ENCODE measurements at places on chromosomes 1 and 21.
A peak's percentile ranks its signal among the peaks of the same experiment; 100 is the strongest.

DNA sequence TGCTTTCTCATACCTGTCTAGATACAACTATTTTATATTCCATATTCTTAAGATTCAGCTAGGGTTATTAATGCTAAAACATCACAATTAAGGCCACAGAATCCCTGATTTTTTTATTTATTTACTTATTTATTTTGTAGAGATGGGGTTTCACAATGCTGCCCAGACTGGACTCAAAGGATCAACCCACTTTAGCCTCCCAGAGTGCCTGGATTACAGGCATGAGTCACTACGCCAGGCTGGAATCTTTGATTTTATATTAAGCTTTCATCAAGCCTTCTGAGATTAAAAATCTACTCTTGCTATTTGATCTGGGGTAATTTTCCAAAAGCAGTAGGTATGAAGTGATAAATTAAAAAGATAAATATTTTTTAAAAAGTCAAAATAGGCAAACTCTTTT, 38.9 kb downstream of the MCOLN2 start:
- DNase-seq: no peak

DNA sequence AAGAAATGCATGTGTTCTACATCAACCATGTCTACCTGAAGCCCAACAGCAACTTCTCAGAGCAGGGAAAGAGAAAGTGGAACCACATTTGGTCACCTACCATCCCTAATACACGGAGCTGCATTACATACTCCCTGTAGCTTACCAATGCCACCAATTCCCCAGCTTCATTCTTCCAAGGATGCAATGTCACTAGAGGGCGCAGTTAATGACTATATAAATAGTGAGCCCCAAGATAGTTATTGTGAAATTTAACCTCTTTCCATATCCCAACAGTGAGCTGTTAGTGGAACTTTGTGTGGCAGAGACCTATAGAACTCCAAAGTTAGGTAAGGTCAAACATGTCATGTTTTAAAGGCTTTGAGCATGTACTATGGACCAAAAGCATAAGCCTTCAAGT, 618.3 kb downstream of the SMYD3 start:
- DNase-seq: peak; percentile 3

- DNase-seq: no peak
Measured at GRCh38 chr1:37177230-37177864, 143.0 kb upstream of the GRIK3 start.

DNA sequence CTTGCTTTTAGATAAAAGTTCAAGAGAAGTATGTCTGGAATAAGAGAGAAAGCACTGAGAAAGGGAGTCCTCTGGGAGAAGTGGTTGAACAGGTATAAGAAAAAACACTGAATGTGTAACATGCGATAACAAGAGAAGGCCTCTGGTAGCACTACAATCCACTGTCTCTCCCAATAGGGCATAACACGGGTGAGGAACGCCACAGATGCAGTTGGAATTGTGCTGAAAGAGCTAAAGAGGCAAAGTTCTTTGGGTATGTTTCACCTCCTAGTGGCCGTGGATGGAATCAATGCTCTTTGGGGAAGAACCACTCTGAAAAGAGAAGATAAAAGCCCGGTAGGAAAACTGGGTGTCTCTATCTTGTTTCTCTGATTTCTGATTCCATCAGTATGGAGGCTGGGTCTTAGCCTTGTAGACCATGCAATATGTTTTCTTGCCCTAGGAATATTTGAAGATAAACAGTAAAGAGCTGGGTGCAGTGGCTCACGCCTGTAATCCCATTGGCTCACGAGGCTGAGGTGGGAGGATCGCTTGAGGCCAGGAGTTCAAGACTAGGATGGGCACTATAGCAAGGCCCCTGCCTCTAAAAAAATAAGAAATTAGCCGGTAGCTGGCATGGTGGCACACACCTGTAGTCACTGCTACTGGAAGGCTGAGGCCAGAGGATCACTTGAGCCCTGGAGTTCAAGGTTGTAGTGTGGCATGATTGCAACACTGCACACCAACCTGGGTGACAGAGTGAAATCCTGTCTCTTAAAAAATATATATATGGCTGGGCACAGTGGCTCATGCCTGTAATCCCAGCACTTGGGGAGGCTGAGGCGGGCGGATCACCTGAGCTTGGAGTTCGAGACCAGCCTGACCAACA, 40.4 kb downstream of the DAP3 start:
- DNase-seq: peak; percentile 18

GRCh38 chr1:230232371-230232771, 165.3 kb downstream of the GALNT2 start:
- DNase-seq: no peak

DNA sequence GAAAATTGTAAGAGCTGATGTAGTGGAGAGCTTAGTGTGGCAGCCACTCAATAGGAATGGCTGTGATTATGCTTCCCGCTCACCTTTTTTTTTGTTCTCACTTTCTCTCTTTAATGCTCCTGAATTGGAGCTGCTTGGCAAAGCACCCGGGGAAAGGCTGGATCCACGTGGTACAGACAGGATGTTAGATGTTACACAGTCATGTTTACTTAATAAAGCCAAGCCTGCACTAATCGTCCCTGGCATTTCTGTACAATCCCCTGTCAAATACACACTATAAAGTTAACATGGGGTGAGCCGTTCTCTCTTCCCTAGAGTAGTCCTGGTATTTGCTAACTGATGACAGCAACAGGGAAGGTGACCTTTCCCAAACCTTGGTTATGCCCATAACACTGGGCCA, 187.8 kb downstream of the ZSCAN20 start:
- no peak for DNase-seq

- no peak for DNase-seq
Measured at GRCh38 chr1:222042120-222042519, 300.2 kb upstream of the DUSP10 start.

- no peak for DNase-seq
Measured at GRCh38 chr21:16509476-16509875, 779.7 kb downstream of the USP25 start.

GRCh38 chr1:224542783-224543440, 73.2 kb upstream of the CNIH3 start:
- peak; percentile 10 for DNase-seq

- DNase-seq: no peak
Measured at GRCh38 chr1:204123376-204123775, 28.5 kb downstream of the ETNK2 start.

- DNase-seq: no peak
Measured at GRCh38 chr21:29928537-29928936, 11.3 kb downstream of the GRIK1 start.

DNA sequence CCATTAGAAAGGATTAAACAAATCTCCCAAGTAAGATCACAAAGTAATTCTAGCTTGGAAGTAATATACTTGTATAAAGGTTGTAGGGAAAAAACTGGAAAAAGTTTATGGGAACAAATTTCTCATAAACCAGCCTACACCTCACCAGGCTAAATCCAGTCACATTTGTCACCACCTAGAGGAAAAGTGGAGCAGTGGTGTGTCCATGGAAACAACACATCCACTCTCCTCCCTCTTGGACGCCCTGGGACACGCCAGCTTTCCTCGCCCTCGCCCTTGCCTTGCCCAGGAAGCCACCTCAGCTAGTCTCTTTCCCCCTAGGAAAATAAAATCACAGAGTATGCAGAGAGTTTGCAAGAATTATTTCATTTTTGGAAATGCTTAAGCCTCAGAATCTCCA, 2.2 kb downstream of the PALMD start:
- DNase-seq: no peak

- DNase-seq: no peak
Measured at GRCh38 chr1:213692321-213692720, 295.5 kb upstream of the PROX1 start.

DNA sequence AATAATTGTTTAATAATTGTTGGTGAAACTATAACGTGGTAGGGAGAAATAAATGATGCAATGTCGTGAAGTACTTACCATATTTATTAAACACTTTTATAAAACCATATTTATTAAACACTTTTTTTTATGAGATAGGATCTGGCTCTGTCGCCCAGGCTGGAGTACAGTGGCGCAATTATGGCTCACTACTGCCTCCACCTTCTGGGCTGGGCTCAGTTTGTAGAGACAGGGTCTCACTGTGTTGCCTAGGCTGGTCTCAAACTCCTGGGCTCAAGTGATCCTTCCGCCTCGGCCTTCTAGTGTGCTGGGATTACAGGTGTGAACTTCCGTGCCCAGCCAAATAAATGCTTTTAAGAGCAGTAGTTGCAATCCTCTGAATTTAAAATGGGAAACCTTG, 76.0 kb upstream of the PGD start:
- no peak for DNase-seq

DNA sequence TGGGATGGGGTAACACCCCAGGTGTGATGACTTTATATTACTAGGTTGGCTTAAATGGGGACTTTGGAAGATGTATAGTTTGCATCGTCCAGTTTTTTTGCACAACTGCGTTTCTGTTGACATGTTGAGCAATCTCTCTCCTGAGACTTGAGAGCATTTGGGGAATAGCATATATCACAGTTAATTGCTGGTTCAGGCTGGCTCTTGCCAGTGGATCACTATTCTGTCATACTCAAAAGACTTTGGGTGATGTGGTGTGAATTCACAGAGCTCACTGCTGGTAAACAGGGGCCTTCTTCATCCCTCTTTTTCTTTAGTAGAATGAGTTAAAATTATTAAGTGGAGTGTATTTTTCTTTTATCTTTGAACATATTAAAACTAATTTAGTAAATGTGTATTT, 44.3 kb downstream of the LHX9 start:
- no peak for DNase-seq

- DNase-seq: peak; percentile 76
Measured at GRCh38 chr1:151594143-151594625, 17.7 kb upstream of the SNX27 start.

GRCh38 chr21:39216290-39216689, 33.0 kb upstream of the PSMG1 start:
- DNase-seq: no peak

GRCh38 chr1:67647036-67647798, 37.8 kb upstream of the GADD45A start:
- no peak for DNase-seq

GRCh38 chr1:161885003-161885402, 118.9 kb downstream of the ATF6 start:
- DNase-seq: no peak

DNA sequence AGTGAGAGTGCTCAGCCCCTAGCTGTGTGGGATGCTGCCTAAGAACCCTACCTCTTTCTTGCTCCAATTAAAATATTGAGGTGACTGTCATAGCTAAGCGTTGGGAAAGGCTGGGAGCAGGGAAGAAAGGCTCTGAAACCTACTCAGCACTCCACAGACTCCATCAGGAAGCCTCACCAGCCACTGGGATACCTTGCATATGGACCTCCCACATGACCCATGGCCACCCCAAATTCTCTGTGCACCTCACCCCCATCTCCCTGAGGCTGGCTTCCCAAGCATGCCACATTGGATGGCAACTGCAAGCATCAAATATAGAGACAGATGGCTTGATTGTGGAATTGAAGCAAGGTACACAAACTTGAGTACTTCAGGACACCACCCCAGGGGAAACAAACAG, 41.8 kb downstream of the FLVCR1 start:
- no peak for DNase-seq

DNA sequence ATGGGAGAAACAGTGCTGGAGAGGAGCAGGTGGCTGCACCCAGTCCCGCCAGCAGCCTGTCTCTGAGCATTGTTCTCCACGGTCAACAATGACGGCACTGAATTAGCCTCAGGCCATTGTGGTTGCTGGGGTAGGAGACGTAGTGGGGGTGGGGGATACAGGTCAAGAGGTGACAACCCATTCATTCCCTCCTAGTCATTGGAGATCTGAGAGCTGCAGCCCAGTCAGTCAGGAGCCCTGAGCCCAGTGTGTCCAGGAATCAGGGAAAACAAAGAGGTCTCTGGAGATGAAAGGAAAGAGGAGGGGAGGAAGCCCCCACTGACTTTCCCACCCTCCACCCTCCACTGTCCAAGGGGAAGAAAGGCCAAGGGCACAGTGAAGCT, 15.3 kb downstream of the SMIM12 start:
- no peak for DNase-seq

- no peak for DNase-seq
Measured at GRCh38 chr1:153793973-153794615, 18.9 kb downstream of the SLC27A3 start.

- DNase-seq: no peak
Measured at GRCh38 chr1:54110996-54111395, 41.8 kb downstream of the CDCP2 start.

DNA sequence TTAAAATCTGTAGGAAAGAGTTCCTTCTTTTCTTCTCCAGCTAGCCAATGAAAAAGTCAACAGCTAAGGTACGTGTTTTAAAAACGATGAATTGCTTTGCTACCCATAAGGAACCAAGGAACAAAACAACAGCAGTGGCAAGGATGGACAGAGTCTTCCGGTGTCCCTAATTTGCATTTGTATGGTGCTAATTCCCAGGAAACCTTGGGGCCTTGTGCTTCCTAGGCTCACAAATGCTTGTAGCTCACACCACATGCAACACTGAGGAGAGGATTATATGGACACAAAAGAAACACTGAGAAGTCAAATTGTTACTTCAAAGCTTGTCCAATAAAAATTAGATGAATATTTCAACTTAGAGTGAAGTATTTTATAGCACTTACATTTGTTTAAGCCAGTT, 1.8 kb upstream of the PGBD5 start:
- no peak for DNase-seq

DNA sequence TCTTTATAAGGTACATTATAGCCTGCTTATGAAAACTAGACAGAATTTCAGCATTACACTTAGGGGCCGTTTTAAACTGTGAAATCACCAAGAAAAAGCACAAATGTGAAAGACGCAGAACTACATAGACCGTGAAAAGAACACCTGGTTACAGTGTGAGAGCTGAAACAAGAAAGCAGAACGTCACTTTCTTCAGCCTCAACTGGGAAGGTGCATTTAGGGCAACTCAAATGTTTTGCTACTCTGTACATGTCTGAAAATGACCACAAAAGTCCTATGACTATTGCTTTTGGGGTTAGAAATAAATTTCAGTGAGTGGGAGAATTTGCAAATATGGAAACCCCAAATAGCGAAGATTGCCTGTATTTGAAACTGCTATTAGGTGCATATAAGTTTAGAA, 268.7 kb downstream of the OLFM3 start:
- no peak for DNase-seq

GRCh38 chr1:155272466-155273342, 600 bp downstream of the CLK2 start:
- no peak for DNase-seq
